Heart left ventricle (tissue), 16 donors: ENCODE measurements at places on chromosomes 4 and X. TPM values are rescaled to one million over a fixed set of nuclear protein-coding genes. Genes with fewer than 3 reads are reported as not detected.

DNA sequence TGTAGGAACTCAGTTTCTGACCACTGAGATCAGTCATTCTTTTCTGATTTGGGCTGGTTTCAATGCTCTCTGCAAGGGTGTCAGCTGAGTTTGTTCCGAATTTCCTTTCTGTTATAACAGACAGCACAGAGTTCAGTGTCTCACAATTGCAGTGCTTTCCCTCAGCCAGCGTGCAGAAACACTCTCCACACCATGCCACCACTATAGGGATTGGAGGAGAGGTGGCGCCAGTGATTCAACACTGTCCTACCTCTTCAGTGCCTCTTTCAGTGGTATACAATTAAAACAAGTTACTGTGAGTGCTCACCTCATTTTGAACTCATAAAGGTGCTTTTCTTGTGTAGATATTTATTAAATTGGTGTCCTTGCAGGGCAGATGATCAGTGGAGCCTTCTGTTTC lies 413.2 kb upstream of the CXorf51B start:
- DNase-seq = no peak

DNA sequence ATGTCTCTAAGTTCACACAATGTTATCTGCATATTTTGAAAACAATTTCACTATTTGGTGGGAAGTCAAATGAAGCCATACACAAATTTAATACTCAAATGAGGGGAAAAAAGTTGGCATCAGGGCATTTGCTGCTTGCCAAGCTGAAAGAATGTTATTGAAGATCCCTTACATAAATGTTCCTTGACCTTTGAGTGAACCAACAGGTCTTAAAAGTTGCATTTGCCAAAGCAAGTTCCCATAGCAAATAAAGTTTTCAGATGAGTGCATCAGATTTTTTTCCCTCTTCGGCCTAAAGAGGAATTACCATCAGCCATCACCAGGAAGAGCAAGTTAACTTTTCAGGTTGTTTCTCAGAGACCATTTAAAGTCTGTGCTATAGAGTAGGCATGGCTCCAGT lies 115.9 kb downstream of the COX18 start:
- DNase-seq = no peak

GRCh38 chr4:16000708-16001483 lies 37.9 kb upstream of the FGFBP2 start:
- DNase-seq = no peak

DNA sequence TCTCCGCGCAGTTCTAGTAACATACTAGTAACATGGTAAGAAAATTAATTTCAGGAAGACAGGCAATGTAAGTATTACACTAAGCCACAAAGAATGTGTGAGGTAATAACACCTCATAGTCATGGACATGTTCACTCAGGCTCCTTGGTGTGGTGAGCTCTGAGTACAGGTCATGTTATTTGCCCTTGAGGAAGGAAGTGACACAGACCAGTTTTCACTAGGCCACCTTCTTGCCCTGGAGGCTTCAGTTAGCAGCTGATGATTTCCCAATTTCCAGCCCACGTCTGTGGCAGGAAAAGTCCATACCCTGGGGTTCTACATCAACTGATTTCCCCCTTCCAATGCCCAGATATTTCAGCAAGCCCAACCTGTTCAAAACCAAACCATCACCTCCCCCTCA lies 6.7 kb downstream of the APOO start:
- no peak for DNase-seq

DNA sequence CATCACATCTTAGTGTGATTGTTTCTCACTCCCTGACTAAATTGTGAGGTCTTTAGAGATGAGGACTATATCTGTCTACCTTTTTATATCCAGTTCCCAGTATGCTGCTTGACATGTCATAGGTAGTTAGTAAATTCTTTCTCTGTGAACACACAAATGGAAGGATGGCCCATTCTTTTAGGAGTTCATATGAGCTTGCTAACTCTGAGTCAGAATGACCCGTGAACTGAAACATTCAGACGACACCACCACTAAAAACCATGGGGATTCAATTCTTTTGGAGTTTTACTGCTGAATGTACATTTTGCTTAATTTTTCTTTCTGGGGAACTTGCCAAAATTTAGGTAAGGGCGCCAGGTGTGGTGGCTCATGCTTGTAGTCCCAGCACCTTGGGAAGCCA lies 13.9 kb downstream of the OFD1 start:
- no peak for DNase-seq

GRCh38 chr4:167025670-167026069 lies 208.6 kb downstream of the SPOCK3 start:
- no peak for DNase-seq

DNA sequence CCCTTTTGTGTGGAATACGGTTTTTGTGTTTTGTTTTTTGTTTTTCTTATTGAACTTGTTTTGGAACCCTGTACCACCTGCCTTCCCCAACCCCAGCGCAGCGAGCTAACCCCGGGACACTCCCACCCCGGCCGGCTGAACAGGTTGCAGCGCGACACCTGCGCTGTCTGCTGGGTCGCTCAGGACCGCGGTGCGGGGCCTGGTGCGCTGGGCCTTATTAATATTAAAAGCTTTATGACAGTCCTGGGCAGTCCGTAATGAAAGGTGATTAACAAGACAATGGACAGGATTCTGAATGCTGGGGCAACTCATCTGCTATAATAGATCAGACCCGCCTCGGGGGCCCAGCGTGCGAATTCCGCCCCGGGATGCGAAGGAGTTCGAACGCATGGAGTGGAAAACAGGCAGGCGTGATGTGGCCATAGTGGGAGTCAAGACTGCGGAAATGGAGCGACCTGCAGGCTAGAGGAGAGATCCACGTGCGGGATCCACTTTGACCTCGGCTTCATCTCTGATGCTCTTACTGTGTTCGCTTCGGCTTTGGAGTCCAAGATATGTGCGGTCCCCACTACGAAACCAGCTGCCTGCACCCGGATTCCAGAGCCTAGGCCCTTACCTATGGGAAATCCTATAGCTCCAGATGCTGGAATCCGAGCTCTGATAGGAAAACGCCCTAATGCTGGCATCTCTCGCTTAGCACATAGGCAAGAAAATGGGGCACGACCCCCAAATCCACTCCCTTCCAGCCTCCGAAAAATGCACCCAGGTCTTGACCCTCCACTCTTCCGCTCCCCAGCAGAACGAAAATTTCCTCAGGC lies 69.0 kb upstream of the TMEM33 start:
- DNase-seq = no peak

GRCh38 chr4:2257361-2258081 lies 4.4 kb downstream of the MXD4 start:
- DNase-seq = peak; percentile 25

- DNase-seq = no peak
Observed at GRCh38 chr4:65482410-65482809, 187.9 kb downstream of the EPHA5 start.

- DNase-seq = no peak
Observed at GRCh38 chr4:54659313-54659712, 1.6 kb downstream of the KIT start.

GRCh38 chr4:168853770-168854169 lies 156.3 kb downstream of the CBR4 start:
- no peak for DNase-seq

DNA sequence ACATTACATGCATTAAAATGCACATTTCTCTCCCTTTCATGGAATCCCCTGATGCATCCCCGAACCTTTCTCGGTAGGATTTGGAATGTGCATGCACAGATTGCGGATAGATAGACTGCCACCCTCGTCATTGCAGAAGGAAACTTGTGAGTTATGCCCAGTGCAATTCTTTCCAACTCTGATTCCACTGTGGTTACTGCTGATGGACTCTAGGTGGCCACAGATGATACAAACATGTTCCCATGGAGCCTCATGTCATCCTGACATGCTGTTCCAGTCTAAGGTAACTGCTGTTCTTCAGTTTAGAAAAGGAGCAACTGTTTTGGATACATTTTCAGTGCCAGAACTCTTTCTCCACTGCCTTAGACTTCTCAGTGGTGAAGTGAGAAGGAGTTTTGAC lies 9.1 kb upstream of the VCX3B start:
- DNase-seq = no peak

DNA sequence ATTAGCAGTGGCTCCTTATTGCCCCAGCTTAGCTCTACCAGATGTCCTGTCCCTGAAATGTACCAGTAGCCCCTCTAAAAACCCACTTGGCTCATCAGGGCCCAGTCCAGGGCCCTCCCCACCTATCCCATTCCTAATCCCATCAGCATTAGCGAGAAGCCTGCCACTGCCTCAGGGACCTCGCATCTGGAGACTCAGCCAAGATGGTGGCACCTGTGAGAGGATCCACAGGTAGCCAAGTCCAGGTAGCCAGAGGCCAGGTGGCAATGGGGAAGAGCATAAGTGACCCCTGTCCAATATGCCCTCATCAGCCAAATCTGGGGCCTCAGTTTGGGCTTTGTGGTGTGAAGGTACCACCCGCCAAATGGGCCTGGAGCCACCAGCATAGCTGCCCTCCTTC lies 97.7 kb downstream of the MAMLD1 start:
- DNase-seq = no peak

DNA sequence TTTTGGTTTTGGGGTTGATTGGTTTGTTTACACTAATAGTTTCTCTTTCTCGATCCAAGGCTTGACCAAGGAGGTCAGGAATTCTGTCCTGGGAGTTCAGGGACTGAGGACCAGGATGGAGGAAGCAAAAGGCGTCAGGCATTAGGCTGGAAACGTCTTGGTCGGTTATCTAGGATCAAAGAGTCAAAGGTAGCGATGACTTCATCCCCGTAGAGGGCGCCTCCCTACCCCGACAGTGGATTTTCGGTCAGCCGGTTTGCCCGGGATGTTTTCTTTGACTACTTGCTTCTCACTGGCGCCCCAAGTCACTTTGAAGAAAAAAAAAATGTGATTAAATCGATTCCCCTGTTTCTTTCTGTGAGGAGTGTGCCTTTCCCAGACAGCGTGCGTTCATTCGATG lies 980 bp upstream of the FHDC1 start:
- no peak for DNase-seq

DNA sequence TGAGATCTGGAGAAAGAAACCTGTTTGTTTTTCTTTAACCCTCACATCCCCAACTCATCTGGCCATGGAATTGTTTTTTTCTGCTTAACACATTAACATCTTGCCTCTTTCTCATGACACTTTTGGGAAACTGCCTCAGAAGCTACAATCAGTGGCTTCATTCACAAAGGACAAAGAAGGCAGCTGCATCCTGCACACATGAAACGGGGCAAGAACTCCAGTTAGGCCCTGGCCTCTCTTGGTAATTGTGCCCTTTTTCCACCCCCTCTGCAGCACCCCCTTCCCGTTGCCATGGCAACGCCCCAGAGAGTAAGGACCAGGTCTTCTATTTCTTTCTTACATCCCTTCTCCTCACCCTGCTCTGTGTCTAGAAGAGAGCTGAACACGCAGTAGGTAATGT lies 103.4 kb downstream of the PDGFRA start:
- DNase-seq = no peak

DNA sequence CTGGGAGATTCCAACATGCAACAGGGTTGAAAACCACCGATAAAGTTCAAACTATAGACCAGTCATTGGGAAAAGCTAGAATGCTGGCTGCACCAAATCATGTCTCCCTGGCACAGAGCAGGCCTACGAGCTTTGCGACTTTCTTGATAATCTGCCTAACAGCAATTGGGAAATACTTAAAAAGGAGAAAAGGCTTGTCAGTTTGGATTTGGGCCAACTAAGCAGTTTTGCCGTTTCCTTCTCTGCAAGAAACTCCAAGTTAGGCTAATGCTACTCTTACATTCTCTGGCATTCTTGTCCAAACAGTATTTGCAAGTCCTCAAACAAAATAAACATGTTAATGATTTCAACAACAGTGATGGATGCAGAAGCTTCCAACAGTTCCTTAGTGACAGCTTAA lies 87.9 kb downstream of the PDK3 start:
- no peak for DNase-seq

- DNase-seq = no peak
Observed at GRCh38 chrX:108224727-108225621, 133.4 kb downstream of the ATG4A start.

GRCh38 chr4:69126024-69126423 lies 29.8 kb downstream of the UGT2B7 start:
- no peak for DNase-seq

DNA sequence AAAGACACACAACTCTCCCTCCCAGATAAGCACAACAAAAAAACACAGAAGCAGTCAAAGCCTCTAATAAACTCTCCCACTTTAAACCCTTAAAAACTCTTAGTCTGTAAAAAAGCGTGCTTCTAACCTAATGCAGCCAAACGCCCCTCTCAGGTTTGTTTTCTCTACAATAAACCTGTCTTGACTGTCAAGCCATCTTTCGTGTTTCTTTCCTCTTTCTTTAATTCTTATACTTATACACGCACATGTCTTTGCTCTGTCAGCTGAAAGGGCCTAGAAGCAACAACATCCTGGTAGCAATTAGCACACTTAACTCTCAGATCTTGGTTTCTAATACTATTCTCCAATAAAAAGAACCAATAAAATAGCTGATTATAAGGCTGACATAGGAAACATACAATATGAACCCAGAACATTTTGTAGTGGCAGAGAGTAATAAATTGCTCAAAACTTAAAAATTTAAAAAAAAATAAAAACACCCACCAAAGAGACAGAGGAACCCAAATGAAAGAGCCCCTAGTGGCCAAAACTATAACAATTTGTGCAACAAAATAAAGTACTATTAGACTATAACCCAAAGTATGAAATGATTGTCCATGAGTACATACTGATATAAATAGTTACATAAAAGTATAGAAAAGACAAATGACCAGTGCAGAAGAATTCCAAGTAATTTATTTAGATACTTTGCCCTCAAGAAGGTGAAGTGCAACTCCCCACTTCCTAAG lies 440.4 kb upstream of the ADGRL3 start:
- DNase-seq = no peak

DNA sequence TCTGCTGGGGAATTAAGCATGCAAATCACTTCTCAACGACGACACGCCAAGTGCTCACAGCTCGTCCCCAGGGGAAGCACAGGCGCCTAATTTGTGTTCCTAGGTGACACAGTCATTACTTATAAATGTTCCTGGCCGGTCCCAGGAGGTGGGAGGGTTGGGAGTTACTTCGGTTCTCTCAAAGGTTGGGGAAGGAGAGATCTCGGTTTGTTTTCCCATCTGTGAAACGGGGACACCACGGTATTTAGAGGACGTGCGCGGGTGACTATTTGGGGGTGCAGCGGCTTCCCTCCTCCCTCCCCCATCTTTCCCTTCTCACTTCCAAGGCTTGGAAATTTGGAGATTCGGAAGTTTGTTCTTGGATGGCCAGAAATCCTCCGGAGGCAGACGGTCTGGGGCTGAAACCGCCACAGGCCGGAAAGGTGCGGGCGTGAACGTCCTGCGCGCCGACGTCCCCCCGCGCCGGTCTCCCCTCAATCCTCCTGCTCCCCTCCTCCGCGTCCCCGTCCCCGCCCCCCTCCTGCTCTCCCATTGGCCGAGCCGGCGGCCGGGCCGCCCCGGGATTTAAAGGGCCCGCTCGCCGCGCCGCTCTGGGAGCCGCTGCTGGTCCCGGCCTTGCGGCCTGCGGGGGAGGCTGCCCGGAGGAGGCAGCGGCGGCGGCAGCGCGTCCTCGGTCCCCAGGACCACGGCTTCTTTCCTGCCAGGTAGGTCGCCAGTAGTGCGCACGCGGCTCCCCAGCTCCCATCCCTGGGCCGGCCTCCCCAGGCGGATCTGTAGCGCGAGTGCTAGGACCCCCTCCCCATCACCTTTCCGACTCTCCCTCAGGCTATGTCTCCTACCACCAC lies at the start of gene PORCN:
PORCN (plus strand) TSS at position 593 of the 845 bp plus-strand sequence. CDS start 829 bp downstream, outside the sequence.
- DNase-seq = peak; percentile 90

The GAGE12F gene
- total RNA-seq = not detected

The MSANTD1 gene
- 0.64 TPM for total RNA-seq

The TRAM1L1 gene
- 0.46 TPM for total RNA-seq

The EOLA2 gene
- total RNA-seq = 23.6 TPM
